EL (cell line): ENCODE measurements at places on chromosomes 1 and 21.

DNA sequence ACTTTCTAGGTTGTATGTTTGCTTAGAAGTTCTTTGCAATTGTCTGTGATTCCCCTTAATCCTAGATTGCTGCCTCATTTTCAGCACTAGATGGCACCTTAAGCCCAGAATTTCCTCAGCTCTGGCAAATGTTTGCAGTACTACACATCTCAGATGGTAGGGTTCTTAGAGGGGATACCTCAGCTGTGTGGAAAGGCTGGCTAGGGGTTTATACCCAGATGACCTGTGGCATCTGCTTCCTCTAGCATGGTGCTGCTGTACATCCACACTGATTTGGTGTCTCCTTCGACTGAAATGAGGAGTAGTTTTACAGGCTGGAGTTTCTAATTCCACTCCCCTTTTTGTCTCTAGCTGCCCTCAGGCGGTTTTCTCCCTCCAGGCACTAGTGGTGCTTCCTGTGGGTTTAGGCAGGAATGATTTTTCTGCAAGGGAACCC is 23.5 kb downstream of the ASB17 start:
- peak; percentile 57 for DNase-seq

DNA sequence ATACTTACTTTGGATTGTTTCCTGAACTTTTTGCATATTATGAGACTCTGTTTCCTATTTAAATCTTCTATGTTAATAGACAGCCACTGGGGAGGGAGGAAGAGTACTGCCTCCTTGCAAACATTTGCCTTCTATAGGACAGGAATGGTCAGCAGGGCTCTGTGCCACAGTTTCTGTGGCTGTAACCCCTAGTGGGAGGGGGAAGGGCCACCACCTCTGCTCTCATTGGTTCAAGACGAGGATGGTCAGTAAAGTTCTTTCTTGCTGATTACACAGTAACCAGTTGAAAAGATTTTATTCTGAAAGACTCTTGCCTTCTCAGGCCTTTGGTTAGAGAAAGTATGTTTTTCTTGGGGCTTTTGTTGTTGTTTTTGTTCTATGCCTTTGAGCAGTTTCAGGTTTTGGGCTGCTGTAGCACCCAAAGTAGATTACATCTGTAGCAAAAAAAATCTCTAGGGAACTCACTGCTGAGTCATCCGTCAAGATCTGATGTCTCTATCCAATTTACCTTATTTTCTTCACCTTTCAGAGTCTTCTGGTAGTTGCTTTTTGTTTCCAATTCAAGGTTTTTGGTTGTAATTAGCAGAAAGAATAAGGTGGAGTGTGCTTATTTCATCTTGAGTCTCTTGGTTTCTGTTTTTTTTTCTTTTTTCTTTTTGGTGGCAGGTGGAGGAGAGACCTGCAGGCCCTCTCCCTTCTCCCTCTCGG is 23.1 kb downstream of the SLC35A3 start:
- DNase-seq = no peak

GRCh38 chr1:111442457-111442856 is 6.6 kb downstream of the WDR77 start:
- DNase-seq = no peak

GRCh38 chr1:241844593-241844992 is 3.4 kb upstream of the EXO1 start:
- no peak for DNase-seq

DNA sequence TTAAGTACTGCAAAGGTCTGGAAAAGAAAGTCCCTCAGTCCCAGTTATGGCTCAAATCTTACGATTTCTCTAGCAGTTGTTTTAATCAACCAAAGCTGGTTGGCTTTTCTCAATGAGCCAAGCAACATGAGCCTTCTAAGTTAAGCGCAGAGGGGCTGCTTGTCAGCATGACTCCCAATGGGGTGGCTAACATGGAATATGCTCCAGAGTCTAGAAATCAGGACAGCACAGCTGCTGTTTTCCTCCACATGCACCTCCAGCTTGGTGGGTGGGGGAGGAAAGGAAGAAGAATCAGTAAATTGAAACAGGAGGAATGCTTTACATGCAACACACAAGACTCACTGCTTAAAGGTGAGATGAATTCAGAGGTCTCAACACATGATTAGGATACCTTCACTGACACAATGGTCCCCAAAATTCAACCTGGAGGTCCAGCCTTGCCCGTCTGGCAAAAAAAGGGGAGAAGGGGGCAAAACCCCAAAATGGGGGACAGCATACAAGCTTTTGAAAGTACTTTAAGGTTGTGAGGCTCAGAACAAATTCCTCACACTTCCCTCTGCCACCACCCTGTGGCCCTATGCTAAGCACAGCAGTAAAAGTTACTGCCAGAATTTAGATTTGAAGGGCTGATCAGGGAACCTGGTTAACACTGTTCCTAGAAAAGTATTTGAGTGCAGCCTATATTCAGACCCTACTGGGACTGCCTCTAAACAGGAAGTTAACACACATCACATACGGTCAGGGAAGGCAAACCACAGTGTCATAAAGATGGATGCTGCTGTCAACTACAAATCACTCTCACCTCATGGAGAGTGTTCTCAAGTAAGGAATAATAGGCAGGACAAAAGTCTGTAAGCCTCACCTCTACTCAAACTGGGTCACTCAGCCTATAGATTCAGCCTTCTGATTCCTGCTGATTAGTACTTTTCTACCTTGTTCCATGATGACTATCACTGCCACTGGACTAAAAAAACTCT is 2.6 kb downstream of the GATAD2B start:
- DNase-seq = peak; percentile 40

DNA sequence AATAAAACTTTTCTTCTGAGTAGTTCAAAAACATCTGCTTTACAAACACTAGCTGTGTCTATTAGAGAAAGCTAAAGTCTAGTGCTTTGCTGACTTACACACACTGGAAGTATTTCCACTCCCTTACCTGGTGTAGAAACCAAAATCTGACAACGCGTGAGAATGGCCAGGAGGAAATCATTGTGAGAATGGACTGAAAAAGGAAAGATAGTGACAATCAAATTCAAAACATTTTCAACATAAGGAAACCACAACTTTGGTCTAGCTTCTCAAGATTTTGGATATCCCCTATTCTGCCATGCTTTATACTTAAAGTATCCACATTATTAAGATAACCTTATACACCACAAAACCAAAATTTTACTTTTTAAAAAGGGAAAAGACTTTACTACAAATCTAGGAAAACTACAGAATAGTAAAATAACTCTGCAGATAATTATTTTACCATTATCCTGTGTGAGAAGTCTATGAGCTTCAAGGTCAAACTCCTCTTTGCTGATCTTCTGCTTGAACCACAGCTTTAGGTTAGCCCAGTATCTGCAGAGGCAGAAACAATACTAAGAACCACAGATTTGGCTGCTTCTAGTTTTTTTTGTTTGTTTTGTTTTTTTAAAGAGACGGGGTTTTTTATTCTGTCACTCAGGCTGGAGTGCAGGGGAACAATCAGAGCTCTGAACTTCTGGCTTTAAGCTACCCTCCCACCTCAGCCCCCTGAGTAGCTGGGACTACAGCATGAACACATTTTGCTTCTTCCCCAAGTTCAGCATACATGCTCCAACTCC is 6.6 kb downstream of the TADA1 start:
- no peak for DNase-seq

- DNase-seq = no peak
Observed at GRCh38 chr1:109184687-109185086, 29.0 kb upstream of the SARS1 start.

GRCh38 chr1:184630679-184631060 is 124.0 kb downstream of the EDEM3 start:
- DNase-seq = no peak

GRCh38 chr1:32759997-32760623 is 57.0 kb downstream of the YARS1 start:
- peak; percentile 34 for DNase-seq

GRCh38 chr21:17793246-17794123 is 25.7 kb downstream of the C21orf91 start:
- DNase-seq = peak; percentile 54

GRCh38 chr1:19505693-19506457 is 20.5 kb upstream of the CAPZB start:
- DNase-seq = no peak

DNA sequence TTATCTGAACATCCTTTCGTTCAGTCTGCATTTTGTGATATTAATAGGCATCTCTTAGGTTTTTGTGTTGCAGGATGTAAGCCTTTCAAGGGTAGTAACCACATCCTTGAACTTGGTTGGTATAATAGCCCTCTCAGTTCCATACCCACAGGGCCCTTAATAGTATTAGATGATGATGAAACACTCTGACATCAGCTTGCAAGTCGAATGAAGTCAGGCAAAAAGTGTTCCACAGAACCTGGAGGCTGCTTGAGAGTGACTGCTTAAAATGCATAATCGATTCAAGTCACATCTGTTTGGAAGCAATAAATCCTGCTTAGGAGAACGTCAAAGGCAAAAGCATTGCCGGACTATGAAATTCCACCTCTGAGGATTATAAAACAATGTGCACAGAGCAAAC is 415.6 kb upstream of the KAZN start:
- DNase-seq = no peak

DNA sequence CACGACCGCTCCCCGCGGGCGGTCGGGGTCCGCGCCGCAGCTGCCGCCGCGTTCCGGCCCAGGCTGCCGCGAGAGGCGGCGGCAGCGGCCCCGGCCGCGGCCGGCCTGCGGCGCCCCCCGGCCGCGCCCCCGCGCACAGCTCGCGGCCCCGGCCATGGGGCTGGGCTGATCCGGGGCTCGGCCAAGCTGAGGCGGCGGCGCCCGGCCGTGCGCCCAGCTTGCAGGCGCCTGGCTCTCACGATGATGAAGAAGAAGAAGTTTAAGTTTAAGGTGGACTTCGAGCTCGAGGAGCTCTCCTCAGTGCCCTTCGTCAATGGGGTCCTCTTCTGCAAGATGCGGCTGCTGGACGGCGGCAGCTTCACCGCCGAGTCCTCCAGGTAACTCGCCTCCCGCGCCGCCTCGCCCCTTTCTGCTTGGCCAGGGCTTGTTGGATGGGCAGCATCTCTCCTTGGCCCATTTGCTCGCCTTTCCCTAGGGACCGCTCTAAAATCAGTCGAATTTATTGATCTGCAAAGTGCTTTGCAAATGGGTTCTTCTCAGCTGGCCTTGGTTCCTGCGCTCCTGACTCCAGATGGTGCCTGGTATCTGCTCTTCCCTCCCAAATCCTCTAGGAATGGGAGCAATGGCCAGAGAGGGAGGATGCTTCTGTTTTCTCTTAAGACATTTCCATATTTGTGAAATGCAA is 431 bp downstream of the EEIG2 start:
- DNase-seq = peak; percentile 31

GRCh38 chr1:64172458-64172983 is 30.9 kb upstream of the UBE2U start:
- DNase-seq = peak; percentile 60

GRCh38 chr1:244414543-244414942 is 37.2 kb downstream of the ADSS2 start:
- DNase-seq = peak; percentile 34

GRCh38 chr1:13737398-13737797 is 37.4 kb downstream of the PRDM2 start:
- DNase-seq = no peak

GRCh38 chr1:76068542-76068941 is 6.0 kb upstream of the ST6GALNAC3 start:
- peak; percentile 70 for DNase-seq

DNA sequence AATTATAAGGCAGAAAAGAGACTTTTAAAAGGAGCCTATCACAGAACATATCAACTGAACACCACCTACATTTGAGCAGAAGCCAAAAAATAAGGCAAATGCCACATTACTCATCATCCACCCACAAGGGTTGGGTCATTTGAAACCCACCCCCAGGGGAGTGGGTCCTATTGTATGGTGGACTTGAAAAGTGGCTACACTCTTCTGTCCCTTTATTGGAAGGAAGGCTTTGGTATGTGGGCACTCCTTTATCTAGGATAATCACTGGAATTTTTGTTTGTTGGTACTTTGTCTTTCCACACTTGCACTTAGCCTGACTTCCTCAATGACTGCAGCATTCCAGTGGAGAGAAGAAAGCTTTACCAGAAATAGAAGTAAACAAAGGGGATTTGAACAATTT is 157.2 kb upstream of the COL11A1 start:
- DNase-seq = peak; percentile 68

GRCh38 chr1:229993060-229993459 is 74.0 kb upstream of the GALNT2 start:
- DNase-seq = no peak

DNA sequence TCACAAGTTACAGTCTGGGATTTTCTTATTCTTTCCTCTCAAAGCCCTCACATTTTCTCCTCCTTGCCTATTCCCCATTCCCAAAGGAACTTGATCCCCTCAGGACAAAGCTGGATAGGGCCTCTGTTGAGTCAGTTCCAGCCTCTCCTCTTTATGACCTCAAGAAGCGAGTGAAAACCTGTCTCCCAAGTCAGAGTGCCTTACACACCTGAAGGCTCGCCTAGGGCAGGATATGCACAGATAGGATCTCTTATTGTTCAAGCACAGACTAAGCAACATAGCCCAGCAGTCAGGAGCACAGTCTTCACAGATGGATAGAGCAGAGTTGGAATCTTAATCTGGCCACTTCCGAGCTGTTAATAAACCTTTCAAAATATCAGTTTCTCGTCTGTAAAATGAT is 60.8 kb upstream of the PRRC2C start:
- DNase-seq = no peak
